ENCODE measurements at places on chromosomes 12 and 14.

GRCh38 chr14:55539975-55540374 is 40.0 kb upstream of the KTN1 start:
- DNase-seq = no peak

DNA sequence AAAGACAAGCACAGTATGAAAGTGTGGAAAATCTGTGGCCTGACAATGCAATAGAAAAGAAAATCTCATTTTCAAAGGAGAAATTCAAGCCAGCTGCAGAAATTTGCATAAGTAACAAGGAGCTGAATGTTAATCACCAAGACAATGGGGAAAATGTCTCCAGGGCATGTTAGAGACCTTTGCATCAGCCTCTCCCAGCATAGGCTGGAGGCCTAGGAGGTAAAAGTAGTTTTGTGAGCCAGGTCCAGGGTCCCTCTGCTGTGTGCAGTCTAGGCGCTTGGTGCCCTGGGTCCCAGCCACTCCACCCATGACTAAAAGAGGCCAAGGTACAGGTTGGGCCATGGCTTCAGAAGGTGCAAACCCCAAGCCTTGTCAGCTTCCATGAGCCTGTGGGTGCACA is 58.3 kb downstream of the TESPA1 start:
- no peak for DNase-seq

DNA sequence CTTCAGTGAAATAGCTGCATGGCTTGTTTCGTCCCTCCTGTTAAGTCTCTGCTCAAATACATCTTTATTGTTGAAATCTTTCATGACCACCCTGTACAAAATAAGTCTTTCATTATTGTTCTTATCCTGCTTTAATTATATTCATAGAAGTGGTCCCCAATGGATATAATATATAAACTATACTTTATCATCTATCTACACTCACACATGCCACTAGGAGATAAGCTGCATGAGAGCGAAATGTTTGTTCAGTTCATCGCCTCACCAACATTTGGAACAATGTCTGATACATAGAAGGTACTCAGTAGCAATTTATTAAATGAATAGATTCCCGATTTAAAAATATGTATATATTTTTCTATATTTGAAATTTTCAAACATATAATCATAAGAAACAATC is 254.0 kb upstream of the ATXN7L3B start:
- DNase-seq = no peak

DNA sequence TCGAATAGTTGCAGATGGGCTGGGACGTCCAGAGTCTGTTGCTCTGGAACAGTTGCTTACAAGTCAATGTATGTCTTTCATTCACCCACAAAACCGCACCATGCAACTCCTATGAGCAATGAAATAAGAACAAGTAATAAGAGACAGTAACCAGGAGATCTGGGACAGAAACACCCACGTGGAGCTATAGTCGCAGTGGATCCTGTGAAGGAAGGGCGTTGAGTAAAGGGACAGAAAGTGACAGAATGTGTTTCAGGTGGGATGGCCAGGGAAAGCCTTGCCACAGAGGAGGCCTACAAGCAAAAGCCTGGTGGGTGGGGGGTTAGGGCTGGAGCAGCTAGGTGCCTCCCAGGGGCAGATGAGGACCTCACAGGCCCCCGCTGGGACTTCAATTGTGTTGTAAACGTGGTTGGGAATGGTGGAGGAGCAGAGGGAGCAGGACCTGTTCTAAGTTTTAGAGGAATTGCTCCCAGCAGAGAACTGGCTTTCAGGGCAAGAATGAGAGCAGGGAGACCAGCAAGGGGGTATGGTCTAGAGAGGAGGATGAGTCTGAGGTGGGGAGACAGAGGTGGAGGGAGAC is 86.7 kb upstream of the FZD10 start:
- DNase-seq = no peak

- no peak for DNase-seq
Measured at GRCh38 chr14:21840765-21841164, 167.1 kb upstream of the OR4E1 start.

DNA sequence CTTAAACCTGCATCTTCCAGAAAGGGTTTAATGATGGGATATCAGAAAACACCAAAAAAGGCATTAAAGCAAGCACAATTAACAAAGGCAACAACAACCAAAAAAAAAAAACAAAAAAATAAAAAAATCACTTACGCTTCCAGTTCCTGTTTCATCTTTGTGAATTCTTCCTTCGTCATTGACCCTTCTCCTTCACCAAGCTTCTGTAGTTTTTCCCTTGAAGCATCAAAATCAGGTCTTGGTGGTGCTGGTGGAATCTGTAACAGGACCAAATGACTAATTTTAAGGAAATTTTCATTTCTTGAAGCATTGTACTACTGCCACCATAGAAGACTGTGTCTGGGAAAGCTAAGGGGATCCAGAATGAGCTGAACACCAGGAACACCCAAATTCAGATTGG is 24.5 kb downstream of the SNX6 start:
- DNase-seq = no peak

DNA sequence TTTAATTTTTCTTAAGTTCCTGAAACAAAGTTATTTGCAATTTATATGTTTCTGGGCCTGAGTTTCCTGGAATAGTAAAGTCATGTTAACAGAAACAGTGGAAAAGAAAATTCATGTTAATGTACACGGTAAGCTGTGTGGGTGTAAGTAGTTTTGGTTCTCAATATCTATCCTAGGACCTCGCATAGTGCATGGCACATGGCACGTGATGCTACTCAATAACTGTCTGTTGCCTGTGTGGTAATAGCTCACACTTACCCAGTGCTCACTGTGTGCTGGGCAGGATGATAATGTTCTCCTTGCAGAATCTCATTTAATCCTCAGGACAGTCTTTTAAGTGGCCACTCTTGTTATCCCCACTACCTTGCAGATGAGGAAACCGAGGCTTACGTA is 100.7 kb downstream of the DUSP16 start:
- DNase-seq = no peak

DNA sequence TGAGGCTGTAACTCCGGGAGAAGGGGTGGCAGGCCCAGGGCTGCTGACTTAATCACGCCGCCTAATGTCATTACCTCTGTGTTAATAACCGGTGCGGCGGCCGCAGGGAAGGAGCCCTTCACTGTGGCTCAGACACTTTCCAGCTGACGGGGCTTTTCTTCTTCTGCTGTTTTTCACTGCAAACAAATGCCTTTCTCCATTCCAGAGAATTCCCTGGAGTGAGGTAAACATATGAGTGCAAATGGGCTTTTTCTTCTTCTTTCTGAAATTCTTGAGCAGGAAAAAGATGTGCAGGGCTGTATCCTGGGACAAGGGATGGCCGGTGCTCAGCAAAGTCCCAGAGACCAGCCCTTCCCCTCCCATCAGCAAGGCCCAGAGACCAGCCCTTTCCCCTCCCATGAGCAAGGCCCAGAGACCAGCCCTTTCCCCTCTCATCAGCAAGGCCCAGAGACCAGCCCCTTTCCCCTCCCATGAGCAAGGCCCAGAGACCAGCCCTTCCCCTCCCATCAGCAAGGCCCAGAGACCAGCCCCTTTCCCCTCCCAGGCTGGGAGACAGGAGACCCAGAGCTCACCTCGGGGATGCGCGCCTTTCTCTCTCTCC is 33.4 kb upstream of the FAM181A start:
- no peak for DNase-seq

DNA sequence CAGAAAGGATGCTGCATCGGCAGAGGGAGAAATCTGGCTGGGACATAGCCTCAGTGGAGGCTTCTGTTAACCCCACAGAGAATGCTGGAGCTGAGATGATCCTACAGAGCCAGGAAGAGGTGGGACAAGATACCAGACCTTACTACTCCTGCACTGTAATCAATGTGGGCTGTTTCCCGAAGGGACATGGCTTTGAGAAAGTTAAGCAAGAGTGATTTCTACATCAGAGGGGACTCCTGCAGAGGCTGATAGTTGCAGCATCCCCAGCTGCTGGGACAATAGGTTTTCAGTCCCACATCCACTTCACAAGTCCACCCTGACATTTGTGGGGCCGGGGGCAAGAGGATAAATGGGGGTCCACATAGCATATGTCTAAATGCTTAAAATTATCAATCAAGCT is 22.5 kb upstream of the CMKLR1 start:
- DNase-seq = no peak

GRCh38 chr12:15534874-15535273 is 212.6 kb downstream of the PTPRO start:
- no peak for DNase-seq

Data from NCI-H2081 treated with DMSO at 0.1 percent for 48 hours (cell line).